ENCODE measurements at places on chromosomes 4 and X.

GRCh38 chr4:108465886-108466500 lies 154.4 kb upstream of the RPL34 start:
- no peak for DNase-seq

DNA sequence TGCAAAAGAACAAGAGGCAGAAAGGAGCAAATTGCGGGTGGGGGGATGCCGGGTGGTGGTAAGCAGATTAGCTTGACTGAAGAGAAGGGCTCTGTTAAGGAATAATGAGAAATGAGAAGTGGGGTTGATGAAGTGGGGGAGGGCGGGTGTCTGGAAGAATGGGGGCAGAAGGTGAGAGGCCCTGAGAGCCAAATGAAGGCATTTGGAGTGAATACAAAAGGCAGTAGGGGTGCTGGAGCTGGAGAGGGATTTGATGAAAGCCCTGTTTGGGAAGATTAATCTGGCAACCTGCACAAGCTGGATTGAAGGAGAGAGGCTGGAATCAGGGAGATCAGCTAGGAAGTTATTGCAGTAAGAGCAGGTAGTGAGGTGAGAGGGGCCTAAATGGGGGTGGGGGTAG lies 82.1 kb downstream of the GUCY2F start:
- DNase-seq: no peak

- DNase-seq: no peak
Observed at GRCh38 chr4:176002007-176002613, 63.5 kb upstream of the WDR17 start.

GRCh38 chr4:51825341-51825740 lies 17.6 kb upstream of the DCUN1D4 start:
- DNase-seq: no peak

- no peak for DNase-seq
Observed at GRCh38 chrX:69033936-69034335, 131.3 kb downstream of the PJA1 start.

- no peak for DNase-seq
Observed at GRCh38 chrX:38898261-38898660, 97.0 kb downstream of the MID1IP1 start.

DNA sequence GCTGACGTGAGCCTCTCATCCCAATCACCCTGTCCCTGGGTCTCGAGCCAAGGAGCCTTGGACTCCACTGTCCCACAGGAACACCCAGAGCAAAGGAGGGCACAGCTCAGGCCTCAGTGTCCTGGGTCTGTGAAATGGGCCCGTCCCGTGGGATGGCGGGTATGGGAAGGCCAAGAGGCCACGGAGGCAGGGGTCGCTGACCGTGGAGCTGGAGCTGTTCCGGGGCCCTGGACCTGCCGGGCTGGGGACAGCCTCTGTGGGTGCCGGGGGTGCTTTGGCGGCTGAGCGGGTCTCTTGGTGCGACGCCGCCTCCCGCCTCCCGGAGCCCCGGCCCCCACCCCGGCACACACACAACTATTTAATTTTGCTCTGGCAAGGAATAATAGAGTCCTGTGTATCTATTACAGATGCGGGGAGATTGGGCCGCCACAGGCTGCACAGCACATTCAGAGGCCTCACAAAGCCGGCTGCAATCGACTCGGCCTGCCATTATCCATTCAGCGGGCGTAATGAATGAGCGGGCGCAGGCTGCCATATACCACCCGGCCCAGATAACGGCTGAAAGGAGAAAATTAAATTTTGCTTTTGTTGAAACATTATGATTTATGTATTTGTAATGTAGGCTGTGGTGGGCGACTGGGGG lies 83.9 kb upstream of the NKX1-1 start:
- no peak for DNase-seq

DNA sequence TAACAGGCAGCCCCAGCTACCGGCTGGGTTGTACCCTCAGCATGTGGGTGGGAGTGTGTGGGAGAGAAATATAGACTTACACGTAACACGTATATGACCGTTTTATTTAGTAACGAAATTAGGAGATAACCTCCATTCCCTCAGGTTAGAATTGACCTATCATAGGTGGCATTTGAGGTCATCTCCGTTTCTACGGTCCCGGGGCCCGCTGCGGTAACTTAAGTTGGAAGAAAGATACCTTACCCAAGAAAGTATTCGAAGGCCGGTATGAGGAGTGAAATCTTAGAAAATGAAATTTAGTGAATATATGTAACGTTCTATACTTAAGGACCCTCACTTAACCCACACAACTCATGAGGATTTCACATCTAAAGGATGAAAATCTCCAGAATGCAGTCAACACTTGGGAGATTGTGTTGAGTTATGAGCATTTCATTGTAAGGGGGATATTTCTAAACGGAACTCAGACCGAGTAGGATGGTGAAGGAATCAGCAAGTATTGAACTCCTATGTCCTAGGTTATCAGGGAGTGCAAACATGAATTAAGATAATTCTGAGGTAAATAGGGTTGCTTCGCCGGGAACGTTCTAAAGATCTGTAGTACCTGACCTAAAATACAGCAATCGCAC lies 891 bp downstream of the CISD2 start:
- peak; percentile 4 for DNase-seq

- DNase-seq: no peak
Observed at GRCh38 chrX:127025013-127025412, 205.5 kb downstream of the PRR32 start.

DNA sequence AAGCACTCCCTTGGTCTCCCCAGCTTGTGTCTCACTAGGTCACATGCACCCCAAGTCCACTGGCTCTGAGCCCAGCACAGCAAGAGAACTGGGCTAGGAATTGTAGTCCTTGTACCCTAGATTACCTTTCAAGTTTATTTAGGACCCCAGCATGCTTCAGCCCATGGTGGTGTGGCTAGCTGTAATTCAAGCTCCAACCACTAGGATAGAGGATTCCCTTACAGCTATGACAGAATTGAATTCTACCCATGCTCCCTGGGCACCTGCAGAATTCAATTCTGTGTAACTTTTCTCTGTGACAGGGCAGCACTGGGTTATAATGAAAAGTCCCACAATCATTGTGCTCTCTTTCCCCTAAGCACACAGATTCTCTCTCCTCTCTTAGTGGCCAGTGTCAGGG lies 253.8 kb upstream of the DMD start:
- DNase-seq: no peak

DNA sequence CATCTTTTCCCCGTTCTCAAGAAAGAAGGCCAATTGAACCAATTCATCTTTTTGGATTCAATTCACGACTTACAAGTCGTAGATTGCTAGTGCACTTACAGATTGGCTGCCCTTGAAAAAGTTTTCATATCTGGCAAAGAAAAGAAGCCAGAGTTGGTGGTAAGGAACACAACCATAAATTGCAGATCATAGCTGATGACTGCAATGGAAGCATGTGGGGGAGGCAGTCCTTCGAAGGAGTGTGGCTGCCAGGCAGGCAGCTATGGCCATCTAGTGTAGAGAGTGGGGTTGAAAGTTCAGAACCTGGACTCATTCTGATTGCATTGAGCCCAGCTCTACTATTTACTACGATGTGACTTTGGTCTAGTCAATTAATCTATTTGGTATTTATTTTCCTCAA lies 4.5 kb downstream of the GPM6A start:
- DNase-seq: no peak

GRCh38 chr4:14994242-14994641 lies 8.0 kb upstream of the CPEB2 start:
- peak; percentile 8 for DNase-seq

DNA sequence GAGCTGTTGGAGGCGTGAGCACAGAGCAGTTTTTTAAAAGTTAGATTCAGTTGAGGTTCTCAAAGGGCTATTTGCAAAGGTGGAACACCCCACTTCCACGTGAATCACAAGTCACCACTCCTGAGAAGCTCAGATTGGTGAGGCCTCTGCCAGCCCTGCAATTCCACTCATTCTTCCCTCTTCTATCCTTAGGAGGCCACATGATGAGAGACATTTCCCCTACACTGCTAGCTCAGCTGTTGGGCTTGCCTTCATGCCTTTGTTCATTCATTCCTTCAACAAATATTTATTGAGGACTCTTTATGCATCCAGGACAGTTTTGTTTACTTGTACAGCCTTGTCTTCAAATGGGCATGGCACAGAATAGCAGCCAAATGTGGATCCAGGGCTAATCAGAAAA lies 3.7 kb downstream of the SRPX2 start:
- no peak for DNase-seq

DNA sequence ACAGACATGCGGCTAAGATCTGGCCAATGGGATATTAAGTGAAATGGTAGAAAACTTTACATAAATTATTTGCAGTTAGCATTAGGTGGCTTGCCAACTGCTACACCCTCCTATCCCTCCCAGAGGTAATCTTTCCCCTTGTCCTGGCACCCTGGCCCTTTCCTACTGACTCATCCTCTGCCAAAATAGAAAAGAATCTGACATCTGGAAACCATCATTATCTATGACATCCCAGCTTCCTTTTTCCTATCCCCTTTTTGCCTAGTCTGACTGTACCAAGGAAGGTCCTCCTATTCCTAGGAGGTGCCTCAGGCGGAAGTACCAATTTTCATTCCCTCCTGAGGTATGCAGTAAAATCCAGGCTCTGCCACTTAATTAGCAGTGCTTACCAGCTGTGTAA lies 163.6 kb upstream of the KLF3 start:
- no peak for DNase-seq

GRCh38 chrX:70960730-70961129 lies 29.8 kb upstream of the SLC7A3 start:
- DNase-seq: peak; percentile 2

DNA sequence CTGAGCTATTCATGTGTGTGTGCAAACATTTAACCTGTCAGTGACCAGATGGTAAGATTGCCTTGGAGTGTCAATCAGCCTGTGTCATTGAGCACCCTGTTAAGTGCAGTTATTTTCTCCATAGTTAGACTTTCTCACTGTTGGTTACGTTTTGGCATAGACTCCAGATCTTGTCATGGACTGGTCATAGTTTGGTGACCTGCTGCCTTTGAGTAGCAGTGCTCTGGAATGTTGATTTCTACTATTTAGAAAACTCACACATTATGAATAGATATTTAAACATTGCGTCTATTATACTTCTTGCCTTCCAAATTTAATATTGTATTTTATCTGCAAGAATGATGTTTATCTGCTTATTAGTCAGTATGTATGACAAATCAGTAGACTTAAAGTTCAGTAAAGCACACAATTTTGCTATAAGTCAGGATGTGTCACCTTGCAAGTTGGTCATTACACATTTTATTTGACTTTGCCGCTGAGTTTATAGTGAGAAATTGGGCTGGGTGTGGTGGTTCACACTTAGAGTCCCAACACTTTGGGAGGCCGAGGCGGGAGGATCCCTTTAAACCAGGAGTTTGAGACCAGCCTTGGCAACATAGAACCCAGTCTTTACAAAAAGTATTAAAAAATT lies 42.4 kb downstream of the KIAA0232 start:
- no peak for DNase-seq

DNA sequence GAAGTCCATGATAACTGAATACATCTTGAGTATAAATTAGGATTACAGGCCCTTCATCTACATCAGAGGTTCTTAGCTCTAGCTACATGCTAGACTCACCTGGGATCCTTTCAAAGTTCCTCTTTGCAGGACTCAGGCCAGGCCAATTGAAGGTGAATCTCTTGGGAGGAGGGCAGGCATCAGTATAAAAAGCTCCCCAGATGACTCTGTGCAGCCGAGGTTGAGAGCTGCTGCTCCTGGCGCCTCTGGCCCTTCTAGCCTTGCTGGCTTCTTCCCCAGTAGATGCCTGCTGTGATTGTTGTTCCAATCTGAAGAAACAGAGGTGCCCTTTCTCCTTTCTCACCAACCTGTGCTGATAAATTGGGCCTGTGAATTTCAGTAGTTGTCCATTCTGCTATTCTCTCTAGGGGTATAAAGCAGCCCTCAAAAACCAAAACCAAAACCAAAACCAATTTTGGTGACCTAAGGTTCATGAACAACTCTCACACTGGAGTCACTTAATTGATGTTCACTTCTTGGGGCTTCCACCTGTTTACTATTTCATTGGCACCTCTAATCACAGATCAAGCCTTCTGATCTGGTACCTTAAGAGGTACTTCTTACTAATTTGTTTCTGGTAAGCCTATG lies 78.7 kb downstream of the SUPT20HL2 start:
- DNase-seq: no peak

DNA sequence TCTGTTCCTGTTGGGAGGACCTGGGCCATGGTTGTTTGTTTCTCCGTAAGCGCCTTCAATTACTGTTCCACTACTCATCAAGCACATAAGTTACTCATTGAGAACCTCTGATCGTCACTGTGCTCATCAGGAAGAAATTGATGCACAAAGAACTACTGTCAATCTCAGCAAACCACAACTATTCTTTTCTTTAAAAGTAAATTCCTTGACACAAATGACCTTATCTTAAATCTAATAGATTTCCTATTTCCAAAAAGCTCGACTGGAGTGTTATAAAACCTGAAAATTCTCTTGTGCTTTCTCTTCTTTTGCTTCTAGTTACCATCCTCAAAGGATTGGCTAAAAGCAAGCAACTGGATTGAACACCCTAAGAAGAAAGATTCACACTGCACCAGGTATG lies at the start of gene MUC7:
Gene MUC7 (plus strand): TSS at position 301 of the 400 bp plus-strand sequence. CDS start 1,825 bp downstream, outside the sequence.
- DNase-seq: no peak

- DNase-seq: no peak
Observed at GRCh38 chrX:132657876-132658275, 169.0 kb upstream of the MBNL3 start.

DNA sequence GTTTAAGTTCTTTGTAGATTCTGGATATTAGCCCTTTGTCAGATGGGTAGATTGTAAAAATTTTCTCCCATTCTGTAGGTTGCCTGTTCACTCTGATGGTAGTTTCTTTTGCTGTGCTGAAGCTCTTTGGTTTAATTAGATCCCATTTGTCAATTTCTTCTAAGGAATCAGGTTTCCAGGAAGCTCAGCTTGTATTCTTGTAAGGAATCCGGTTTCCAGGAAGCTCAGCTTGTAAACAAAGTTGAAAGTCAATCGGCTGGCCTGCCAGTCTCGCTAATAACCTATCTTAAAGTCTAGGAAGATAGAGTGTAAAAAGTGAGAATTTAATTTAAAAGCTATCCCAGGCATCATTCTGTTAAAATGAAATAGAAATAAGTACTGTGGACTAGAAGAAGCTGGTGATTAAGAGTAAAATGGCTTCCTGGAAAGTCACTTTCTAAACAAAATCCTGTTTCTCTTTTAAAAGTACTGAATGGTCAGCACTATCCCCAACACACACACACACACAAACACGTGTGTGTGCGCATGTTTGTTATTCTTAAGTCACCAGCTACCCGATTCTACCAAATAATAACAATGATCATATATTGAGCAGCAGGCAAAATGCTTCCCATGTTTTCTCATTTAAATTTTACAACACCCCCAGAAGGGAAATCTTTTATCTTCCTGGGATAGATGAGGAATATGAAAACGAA lies 171.7 kb downstream of the PAPSS1 start:
- DNase-seq: no peak

DNA sequence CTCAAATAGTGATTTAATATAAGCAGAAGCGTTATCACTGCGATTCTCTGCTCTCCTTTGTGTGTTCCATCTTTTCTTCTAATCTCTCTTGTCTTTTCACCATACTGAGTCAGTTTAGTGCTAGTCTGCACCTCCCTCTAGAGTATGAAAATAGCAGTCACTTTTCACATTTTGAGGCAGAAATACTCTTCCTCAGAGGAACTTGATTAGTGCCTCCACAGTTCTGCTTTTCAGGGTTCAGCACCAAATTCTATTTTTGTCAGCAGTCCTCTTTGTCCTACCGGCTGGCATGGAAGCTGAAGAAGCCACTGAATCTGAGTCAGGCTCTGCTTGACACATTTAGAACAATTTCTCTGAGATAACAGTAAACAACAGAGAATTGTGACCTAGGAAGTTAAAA lies 49.7 kb upstream of the ANKRD17 start:
- no peak for DNase-seq

Measured in CD4-positive, alpha-beta T cell treated with Interleukin-17A for 1 hour (primary cell).